ENCODE measurements at places on chromosomes 5 and 9.
A peak's percentile ranks its signal among the peaks of the same experiment; 100 is the strongest.

- peak; percentile 87 for DNase-seq
Observed at GRCh38 chr5:140261403-140262171, 41.3 kb downstream of the PFDN1 start.

- no peak for DNase-seq
Observed at GRCh38 chr5:43075319-43076293, 35.5 kb upstream of the ANXA2R start.

GRCh38 chr5:64811050-64811640 is 42.4 kb downstream of the CWC27 start:
- peak; percentile 61 for DNase-seq

DNA sequence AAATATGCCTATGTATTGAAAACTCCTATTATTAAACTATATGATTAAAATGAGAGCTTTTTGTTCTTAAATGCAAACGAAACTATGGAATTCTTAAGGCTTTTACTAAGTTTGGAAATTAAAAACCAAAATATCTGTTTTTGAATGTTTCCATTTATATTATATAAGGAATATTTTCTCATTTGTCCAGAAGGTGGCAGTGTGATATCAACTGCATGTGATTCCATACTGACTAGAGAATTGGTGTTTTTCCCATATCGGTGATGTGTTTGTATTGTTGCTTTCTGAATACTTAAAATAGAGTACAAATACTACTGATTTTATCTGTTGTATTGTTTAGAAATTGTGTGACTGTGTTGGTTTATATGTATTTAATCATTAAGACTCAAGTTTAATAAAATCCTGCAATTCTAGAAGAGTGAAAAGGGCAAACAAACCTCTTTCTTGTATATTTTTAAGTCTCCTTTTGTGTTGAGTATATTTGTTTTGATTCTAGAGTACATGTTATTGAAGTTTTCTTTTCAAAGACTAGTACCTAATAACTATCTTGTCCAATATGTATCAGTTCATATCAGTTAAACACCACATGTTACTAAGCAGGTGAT is 320.8 kb downstream of the CCDC171 start:
- DNase-seq, result peak; percentile 39

DNA sequence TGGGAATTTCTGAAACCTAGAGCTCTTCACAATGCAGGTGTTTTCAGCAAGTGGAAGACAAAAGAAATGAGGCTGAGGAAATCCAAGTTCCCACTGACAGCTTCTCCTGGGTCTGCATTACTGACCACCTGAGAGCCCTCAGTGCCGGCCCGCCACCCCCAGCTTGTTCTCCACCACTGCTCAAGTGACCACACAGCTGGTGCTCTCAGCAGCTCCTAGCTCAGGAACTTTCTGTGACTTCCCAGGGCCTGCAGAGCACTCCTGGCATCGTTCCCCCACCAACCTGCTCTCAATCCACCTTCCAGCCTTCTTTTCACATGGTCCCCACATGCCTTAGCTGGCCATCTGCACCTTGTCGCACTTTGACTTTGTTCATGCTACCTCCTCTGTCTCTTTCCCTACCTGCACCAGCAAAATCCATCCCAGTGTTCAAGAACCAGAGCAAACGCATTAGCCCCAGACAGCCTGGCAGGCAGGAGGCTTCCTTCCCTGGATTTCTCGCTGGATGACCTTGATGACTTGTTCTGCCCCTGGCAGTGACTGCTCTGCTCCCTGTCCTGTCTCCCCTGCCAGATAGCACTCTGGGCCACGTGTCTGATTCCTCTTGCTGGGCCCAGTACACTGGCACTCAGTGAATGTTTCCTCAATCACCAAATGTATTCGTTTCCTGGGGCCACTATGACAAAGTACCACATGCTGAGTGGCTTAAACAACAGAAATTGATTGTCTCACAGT is 35.1 kb upstream of the NANS start:
- no peak for DNase-seq

GRCh38 chr9:92499701-92500100 is 17.4 kb upstream of the ASPN start:
- no peak for DNase-seq

- DNase-seq, result no peak
Observed at GRCh38 chr9:81239388-81239787, 450.0 kb downstream of the TLE1 start.

GRCh38 chr5:5313101-5313635 is 109.3 kb upstream of the ICE1 start:
- no peak for DNase-seq

GRCh38 chr9:127846443-127847177 is 7.8 kb downstream of the ENG start:
- no peak for DNase-seq

GRCh38 chr9:88143957-88144625 is 5.8 kb upstream of the SPATA31C2 start:
- DNase-seq, result no peak

GRCh38 chr9:131667576-131667975 is 72.3 kb downstream of the RAPGEF1 start:
- DNase-seq, result peak; percentile 99

DNA sequence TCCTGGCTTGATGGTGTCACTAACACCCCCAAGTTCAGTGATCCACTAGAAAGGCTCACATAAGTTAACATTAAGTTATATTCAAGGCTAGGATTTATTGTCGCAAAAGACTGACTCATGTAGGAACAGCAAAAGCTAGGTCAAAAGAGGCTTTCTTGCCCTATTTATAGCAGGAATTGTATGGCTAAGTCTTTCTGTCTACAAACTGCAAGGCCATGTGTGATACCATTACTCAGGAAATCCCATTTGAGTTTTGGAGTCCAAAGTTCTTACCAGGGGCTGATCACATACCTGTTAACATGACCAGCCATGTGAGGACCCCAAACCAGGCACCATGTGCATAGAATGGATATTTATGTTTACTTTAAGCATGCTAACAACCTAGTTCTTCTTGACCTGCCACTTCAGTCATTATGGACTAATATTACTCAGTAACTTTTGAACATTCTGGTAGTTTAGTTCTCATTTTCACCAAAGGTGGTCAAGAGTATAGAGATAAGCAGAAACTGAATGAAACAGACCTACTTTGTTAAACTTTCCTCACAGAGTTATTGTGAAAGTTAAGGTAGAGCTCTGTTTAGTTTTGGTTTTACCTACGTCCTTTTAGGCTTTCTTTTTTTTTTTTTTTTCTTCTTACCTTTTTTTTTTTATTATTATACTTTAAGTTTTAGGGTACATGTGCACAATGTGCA is 281.1 kb downstream of the FER start:
- DNase-seq, result no peak

- no peak for DNase-seq
Observed at GRCh38 chr9:98894171-98894570, 49.5 kb upstream of the COL15A1 start.

DNA sequence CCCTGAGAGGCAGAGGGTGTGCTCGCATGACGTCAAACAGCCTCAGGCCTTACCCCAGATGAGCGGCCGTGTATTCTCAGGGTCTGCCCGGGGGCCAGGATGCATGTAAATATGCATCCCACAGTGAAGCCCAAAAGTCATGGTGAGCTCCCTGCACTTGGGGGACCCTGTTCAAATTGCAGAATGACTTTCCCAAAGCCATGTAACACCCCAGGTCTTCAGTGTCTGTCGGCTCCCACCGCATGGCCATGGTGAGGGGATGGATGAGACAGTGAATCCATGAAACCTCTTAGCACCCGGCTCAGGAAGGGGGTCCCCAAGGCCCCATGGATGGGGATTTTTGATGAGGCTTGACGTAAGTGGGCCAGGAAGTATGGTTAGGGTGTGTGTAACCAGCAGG is 9.3 kb upstream of the COL5A1 start:
- DNase-seq, result no peak

DNA sequence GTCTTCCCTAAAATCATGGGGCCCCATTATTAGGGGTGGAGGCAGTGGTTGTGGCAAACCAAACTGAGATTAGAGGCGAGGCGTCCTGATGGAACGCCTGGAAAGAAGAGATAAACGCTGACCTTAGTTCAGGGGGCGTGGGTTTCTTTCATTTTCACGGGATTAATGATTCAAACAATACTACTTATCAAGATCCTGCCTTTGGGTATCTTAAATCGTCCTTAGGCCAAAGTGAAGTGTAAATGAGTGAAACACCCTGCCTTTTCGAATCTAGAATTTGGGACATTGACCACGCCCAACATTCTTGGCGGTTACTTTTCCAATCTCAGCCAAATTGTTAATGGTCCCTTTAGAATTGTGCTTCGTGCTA is 1.0 kb upstream of the UBTD2 start:
- no peak for DNase-seq
